ENCODE measurements at places on chromosomes 2 and 18.

DNA sequence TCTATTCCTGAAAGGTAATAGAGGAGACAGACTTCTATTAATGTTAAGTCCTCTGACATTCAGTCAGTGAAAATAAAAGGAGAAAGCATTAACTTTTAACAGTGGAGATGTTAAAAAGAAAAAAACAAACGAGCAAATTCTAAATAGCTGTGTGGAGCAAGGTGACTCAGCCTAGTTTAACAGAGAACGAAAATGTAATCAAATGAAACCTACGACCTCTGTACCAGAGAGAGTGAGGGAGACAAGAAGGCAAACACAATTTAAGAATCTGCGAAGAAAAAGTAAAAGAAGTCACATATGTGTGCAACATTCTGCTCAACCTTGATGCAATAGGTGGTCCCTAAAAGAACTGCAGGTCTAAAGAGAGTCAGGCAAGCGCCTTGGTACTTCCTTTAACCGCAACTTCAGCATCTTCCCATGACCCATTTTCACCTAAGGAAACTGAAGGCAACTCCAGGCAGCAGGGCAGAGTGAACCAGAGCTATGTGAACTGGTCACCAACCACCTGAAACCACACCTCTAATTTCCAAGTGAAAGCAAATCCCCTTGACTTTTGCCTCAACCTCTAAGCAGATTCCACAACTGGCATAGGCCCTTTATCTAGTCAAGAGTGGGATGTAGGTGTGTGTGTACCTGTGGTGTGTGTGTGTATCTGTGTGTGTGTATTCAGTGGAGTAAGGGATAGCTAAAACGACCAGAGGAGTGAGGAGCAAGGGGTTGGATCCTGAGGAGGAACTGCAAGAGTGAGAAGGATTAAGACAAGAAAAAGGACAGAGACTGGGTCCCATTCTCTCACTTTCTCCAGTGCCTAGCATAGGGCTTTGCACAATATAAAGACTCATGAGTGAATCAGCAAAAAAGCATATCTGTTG lies 43.0 kb downstream of the FIGN start:
- DNase-seq, result no peak

GRCh38 chr2:75503048-75503607 lies 57.6 kb downstream of the EVA1A start:
- no peak for DNase-seq

DNA sequence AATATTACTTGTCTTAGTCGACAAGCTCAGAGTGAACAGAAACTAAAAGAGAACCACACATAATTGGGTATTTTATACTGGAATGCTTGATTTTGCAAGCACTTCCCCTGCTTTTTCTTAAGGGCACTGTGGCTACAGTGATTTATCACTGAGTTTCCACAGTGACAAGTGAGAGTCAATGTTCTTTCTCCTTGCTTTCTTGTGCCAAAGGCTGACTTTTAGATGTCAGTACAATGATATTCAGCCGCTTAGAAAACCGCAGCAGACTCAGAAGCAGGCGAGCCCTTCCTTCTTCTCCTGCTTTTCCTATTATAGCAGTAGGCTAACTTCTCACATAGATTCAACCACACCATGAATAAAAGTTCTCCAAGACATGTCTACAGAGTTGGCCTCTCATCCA lies 1603.6 kb upstream of the NXPH2 start:
- DNase-seq, result no peak

DNA sequence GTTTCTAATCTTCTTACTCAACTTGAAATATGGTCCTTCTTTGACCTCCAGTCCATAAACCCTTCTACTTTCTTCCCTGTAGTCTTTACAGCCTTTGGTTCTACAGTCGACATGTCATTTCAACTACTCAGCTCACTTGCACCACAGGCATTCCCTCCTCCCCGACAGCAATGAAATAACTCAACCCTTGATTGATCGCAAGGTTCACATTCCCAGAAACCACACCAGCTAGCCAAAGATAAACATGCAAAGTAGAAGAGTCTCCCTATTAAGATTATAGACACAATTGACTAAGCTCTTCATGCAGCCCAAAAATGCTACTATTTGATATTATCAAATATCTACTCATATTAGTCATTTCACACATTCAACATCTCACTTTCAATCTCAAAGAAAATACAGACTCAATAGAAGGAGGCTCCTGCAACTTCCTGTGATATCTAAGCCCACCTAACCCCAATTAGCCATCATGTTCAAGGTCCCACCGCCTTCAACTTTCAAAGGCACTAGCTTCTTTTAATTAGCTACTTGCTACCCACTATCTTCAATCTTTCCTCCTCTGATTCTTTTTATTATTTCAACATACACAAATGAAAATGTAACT lies 50.8 kb downstream of the RTTN start:
- no peak for DNase-seq

DNA sequence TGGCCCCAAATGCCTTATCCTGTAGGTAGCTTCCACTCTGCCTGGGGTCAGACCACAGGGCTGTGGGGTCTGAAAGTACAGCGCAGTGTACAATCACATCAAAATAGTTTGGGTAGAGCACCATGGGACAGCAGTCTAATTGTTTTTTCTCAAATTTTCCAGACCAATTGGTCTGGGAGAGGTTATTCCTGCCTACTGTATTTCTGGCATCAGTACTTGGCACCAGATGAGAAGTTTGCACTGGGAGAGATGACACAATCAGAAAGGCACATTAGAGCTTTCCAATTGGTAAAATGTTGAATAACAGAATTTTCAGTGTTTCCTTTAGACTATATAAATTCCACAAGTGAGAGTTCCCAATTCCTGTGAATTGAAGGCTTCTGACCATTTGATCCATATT lies 30.9 kb upstream of the LRRTM1 start:
- no peak for DNase-seq

- no peak for DNase-seq
Observed at GRCh38 chr18:44599412-44599811, 81.3 kb upstream of the SETBP1 start.

- DNase-seq, result no peak
Observed at GRCh38 chr2:159695795-159696448, 16.4 kb upstream of the MARCHF7 start.

- DNase-seq, result no peak
Observed at GRCh38 chr2:66370824-66371223, 64.1 kb upstream of the MEIS1 start.

DNA sequence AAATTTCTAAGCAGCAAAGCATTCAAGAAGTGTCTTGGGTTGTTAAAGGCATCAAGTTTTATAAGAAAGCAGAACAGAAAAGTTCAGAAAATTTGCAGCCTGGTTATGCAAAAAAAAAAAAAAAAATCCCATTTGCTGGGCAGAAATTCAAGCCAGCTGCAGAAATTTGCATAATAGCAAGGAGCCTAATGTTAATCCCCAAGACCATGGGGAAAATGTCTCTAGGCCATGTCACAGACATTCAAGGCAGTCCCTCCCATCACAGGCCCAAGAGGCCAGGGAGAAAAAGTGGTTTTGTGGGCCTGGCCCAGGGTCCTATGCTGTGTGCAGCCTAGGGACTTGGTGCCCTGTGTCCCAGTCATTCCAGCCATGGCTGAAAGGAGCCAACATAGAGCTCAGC lies 269.0 kb upstream of the SLC39A10 start:
- DNase-seq, result no peak

DNA sequence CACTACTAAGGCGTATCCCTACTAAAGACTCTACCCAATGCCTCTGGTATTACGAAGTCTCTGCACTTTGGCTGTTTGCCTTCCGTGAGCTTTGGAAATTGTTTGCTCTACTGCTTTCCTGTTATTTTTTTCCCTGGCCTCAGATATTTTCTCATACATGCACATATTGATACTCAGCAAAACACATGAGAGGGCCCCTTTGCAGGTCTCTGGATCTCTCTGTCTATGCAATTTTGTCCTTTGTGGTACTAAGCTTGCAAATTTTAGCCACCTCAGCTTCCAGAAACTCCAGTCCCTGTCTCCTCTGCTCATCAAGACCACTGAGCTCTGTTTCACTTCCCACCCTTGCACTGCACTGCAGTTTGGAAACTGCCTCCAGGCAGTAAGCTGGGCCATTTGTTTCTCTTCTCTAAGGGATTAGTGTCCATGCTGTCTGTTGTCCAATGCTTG lies 46.6 kb downstream of the TAF1B start:
- DNase-seq, result no peak

DNA sequence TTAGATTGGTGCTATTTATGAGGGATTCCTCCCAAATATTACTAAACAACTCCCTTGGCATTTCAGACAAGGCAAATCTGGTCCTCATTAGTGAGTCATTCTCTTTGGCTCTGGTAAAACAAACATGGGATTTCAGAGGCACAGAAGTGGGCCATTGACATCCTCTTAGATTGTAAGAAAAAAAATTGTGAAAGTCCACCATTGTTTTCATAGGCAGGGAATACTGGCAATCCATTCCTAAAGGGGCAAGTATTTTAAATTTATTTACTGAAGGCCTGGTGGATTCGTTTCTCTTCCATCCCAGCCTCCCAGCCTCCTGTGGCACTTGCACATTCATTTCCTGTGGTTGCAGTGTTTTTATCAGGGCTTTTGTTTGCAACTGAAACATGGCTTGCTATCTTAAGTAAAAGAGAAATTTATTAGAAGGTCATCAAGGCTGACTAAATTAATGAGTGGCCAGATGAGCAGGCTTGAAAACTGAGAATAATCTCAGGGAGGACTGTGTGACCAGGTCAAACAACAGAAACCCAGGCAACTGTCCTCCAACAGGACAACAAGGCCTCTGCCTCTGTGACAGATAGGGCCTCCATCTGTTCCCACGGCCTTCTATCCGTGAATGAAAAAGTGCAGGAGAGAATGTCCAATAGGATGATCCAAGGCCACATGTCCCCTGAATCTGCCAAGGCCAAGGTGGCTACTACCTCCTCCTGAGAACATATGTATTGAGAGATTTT lies 23.1 kb upstream of the TNFAIP6 start:
- DNase-seq, result no peak

DNA sequence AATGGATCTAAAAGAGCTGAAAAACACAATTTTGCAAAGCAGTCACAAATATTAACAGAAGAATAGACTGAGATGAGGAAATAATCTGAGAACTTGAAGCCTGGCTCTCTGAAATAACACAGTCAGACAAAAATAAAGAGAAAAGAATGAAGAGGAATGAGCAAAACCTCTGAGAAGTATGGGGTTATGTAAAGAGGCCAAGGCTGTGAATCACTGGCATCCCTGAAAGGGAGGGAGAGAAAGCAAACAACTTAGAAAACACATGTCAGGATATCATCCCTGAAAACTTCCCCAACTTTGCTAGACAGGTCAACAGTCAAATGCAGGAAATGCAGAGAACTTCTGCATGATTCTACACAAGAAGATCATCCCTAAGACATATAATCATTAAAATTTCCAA lies 73.5 kb upstream of the LHCGR start:
- no peak for DNase-seq

GRCh38 chr2:167017021-167017420 lies 128.7 kb downstream of the XIRP2 start:
- DNase-seq, result no peak

DNA sequence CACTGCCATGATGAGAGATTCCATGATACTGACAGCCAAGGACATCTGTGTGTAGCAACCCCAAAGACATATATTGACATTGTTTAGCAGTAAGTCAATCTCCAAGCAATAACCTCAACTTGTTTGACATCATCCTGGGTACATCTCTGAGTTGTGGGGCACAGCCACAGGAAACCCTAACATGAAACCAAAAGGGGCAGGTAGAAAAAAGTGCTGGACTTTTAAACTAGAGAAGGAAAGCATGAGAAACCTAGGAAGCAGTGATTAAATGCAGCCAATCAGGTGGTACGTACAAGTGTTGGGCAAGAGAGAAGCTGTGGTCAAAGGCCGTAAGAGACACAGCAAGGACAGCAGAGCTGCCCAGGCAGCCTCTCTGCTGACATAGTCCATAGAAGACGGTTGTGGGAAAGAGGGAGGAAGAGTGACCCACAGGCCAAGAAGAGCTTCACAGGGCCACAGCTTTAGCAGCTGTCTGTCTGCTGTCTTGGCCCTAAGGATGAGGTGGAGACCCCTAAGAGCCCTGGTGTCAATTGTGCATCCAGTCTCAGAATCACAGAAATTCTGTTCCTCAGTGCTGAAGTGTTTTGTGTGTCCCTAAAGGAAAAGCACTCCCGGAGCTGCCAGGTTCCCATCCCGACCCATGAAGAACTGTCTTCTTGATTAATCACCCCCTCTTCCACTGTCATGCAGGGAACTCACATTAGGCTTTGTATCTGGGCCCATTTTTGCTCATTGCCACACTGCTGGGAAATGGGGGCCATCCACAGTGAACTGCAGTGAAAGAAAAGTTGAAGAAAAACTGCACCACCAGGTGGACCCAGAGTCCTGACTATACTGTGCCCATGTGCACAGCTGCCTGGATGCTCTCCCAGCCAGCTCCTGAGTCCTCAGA lies 25.4 kb upstream of the CHN1 start:
- no peak for DNase-seq

DNA sequence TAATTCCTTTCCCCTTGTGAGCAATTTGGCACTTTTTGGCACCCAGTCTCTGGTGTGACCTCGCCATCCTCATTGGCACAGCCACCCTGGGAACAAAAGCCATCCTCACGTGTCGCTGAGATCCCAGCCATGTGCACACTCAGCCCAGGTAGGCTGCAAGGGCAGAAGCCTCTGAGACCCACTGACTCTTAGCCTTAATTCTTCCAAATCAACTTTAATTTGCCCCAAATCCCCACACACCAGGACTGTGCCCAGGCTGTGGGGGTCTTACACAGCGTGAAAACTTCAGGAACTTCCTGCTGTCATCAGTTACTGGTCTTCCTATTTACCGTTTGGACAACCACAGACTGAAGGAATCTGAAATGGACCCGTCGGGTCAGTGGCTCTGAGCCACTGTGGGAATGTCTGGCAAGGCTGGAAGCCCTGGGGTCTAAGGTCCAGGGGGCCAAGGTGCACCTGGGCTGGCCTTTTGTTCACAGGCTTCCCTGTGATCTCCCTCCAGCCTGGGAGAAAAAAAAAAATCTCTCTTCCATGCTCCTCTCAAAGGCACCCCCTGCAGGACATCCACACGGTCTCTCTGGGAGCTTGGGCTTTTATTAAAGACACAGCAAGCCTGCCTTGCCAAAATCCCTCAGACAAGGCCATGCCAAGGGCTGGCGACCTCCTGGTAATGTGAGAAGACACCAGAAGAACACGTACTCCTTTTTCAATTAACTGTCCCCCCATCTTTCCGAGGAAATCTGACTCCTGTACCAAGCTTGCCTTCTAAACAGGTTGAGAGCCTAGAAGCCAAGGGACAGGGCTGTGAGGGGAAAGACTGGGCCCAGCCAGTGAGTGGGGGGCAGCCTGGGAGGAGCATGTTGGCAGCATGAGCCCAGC lies 42.1 kb upstream of the LAPTM4A start:
- no peak for DNase-seq

DNA sequence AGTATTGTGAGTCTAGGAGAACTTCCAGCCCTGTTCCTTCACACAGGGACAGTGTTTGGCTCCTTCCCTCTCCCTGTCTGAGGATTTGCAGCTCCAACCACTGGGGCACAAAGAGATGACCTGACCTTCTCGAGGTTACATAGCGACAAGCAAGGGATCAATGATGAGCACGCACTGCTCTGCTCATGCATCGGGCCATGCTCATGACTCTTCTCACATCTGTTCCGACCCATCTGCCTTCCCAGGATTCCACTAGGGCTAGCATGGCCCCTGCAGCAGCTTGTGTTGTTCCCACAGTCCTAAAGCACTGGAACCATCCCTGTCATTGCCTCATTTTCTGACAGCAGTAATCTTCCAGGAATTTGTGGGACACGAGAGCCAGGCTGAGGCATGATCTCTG lies 78.8 kb upstream of the ARHGAP28 start:
- no peak for DNase-seq

- DNase-seq, result no peak
Observed at GRCh38 chr18:54388203-54389142, 30.8 kb downstream of the C18orf54 start.
